ENCODE measurements at places on chromosomes 16 and 17.

- DNase-seq, result no peak
Observed at GRCh38 chr17:77461277-77462057, 320.7 kb downstream of the SEC14L1 start.

GRCh38 chr16:47475786-47476185 is 14.7 kb downstream of the PHKB start:
- DNase-seq, result no peak

- no peak for DNase-seq
Observed at GRCh38 chr16:3035972-3036725, 595 bp downstream of the BICDL2 start.

DNA sequence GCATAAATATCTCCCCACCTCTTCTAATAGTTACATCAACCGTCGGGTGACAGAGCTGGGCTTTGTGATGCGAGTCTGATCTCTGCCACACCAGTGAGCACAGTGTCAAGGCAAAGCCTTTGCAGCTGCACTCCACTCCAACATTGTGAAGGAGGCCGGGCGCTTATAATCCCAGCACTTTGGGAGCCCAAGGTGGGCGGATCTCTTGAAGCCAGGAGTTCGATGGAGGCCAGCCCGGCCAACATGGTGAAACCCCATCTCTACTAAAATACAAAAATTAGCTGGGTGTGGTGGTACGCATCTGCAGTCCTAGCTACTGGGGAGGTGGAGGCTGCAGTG is 18.9 kb downstream of the CYB5D2 start:
- no peak for DNase-seq

GRCh38 chr17:27367121-27367981 is 73.4 kb downstream of the WSB1 start:
- no peak for DNase-seq

DNA sequence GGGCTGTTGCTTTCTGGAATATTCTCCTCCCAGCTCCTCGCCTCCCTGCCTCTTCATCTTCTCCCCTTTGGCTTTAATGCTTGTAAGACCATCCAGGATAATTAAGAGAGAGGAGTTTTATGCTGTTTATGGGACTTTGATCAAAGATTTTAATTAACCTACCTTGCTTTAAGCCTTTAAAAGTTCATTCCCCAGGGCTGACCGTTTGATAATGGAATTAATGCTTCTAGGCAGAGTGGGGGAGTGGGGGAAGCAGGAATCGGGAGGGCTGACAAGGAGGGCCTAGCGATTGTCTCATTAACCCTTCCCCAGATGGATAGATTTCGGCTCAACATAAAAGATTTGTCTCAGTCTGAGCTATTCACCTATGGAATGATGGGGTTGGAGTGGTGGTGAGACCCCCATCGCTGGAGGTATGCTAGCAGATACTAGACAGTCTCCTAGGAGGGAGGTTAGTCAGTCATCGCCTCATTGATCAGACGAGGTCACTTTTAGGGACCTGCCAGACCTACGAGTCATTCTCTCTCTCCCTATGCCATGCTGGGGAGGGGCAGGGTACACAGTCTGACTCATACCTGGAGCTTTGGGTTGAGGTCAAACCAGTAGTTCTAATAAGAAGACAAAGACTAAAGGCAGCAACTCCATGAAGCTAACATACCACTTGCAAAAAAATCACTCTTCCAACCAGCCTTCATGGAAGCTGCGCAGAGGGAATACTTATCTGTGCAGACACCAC is 236.6 kb upstream of the NLRP1 start:
- DNase-seq, result no peak

DNA sequence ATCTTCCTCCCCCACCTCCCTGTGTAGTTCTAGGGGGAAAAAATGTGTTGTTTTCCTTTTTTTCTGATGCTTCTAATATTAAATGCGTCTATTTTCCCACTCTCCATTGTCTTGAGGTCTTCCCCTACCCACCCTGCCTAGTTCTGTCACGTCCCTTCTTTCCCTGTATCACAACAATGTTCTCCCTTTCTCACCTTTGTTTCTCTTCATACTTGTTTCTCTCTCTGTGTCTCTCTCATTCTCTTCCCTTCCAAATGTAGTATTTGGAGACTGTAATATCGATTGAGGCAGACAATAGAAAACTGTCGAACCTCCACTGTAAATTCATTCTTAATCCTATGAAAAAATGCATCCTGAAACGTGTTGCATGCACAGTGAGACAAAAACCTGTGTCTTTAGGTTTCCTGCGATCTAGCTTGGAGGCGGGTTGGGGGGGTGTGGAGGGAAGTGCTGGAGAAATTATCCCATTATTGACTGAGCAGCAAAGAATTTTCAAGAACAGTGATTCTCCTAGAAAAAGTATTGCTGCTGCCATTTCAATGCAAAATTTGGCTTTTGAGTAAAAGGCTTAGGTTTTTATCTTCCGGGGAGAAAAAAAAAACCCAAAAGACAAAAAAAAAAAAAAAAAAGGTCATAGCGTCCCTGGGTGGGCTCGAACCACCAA is 1.3 kb upstream of the PSMB3 start:
- DNase-seq, result no peak

DNA sequence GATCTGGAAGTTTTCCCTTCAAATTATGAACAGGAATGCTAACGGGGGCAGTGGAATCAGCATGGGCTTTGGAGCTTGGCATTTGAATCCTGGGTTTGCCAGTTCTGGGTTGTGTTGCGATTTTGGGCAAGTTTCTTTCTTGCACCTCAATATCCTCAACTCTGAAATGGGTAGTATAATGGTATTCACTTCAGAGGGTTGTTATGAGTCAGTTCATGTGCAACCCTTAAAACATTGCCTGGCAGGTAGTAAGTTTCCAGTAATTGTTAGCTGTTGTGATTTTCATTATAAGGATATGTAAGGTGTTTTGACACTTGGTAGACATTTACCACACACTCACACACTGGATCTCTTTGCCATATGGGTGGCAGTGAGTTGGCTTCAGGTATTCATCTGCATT is 33.4 kb downstream of the SNX29 start:
- no peak for DNase-seq

GRCh38 chr17:31580706-31581490 is 189.4 kb downstream of the RAB11FIP4 start:
- DNase-seq, result no peak

DNA sequence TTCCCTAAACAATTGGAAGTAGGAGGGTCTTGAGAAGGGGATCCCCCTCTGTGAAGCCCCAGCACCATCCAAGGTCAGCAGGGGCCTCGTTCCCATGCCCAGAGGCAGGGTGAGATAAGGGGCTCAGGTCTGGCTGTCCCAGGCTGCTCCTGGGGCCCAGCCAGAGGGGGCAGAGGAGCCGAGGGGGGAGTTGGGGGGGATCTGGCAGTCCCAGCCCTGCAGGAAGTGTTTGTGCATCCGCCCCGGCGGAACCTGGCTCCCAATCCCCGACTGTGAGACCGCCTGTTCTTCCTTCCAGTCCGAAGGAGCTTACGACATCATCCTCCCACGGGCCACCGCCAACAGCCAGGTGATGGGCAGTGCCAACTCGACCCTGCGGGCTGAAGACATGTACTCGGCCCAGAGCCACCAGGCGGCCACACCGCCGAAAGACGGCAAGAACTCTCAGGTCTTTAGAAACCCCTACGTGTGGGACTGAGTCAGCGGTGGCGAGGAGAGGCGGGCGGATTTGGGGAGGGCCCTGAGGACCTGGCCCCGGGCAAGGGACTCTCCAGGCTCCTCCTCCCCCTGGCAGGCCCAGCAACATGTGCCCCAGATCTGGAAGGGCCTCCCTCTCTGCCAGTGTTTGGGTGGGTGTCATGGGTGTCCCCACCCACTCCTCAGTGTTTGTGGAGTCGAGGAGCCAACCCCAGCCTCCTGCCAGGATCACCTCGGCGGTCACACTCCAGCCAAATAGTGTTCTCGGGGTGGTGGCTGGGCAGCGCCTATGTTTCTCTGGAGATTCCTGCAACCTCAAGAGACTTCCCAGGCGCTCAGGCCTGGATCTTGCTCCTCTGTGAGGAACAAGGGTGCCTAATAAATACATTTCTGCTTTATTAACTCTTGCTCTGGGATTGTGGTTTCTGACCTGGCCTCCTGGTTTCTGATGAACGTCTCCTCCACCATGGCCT is 14.9 kb downstream of the GPRC5C start:
- DNase-seq, result no peak

DNA sequence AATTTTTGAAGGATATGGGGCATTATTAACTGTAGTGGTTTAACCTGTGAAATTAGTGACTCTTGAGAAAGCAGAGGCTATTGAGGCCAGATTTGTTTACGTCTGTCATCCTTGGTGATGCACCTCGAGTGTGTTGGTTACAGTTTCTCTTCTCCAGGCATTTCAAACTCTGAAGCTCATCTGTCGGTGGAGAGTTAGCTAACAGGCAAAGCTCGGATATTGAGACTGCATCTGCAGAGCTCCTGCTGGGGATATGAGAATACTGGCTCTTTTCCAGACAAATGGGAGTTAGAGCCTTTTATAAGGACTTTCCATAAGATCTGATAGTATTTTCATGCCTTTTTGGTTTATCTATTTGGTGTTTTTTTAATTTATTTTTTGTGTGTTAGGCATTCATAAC is 6.7 kb downstream of the CLEC16A start:
- DNase-seq, result no peak

GRCh38 chr17:49381033-49381432 is 19.0 kb upstream of the ZNF652 start:
- DNase-seq, result no peak

- DNase-seq, result no peak
Observed at GRCh38 chr16:2422123-2422867, 7.0 kb upstream of the CCNF start.

DNA sequence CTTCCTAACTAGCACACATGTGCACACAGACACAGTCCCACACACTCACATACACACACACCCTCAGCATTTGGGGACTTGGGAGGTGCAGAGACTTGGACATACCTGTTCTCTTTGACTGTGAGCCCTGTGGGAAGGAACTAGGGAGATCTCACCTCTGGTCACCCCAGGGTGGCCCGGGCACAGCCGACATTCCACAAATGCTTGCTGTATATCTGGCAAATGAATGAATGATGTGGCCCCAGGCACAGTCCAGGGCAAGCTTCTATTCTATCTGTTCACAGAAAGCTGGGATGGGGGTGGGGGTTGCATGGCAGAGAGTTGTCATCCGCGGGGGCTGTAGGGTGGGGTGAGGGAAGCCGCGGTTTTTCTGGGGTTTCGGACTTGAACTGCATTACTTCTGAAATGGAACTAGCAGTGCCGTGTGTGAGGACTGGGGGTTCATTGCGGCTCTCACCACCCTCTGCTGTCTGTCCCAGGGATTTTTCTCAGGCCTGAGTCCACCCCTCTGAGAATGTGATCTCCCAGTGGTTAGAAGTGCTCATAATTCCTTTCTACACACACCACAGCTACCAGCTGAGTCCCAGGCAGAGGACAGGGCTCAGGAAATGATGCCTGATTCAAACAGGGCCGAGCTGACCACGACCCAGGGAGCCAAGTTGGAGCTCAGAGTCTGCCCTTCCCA is 3.3 kb upstream of the RIPOR1 start:
- no peak for DNase-seq

DNA sequence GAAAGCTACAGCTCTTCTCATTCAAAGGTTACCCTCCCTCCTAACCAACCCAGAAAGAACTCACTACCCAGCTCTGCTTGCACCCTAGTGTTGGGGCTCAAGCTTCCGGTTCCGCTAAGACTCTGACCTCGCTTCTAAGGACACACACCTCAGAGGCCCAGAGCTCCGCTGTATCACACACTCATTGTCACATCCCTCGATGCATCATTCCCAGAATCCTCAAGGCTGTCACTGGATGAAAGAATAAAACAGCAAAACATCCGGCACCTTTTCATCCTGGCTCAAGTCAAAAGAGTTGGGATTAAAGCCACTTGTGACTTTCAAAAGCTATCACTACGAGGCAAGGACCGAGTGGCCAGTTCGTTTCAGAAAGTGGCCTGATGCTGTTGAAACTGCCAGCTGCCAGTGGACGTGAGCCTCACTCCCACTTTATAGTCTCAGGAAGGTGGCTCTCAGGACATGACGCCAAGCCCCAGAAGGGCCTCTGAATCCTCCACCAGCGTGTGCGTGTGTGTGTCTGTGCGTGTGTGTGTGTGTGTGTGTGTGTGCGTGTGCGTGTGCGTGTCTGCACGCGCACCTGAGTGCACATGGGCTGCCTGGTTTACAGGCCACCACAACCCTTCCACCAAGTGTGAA is 29.0 kb downstream of the ZFHX3 start:
- no peak for DNase-seq

GRCh38 chr16:31527734-31528274 is at the start of gene AHSP:
AHSP (plus strand) TSS chr16:31527900; CDS start chr16:31528140, 240 bp downstream.
- DNase-seq, result no peak

- no peak for DNase-seq
Observed at GRCh38 chr17:81154961-81155360, 10.3 kb upstream of the PVALEF start.

DNA sequence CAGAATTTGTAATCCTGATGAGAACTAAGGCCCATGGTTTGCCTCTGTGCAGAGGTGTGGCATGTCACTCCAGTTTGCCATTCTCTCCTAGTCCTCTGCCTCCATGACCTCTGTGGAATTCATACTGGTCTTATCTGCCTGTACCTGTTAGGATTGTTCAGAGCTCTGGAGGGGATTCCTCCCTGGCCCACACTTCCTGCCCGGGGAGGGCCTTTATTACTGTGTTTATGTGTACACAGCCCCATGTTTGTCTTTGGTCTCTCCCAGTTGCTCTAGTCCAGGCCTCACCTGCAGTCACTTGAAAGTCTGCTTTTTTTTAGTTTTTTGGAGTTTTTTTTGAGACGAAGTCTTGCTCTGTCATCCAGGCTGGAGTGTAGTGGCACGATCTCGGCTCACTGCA is 36.4 kb downstream of the RHBDL3 start:
- no peak for DNase-seq

GRCh38 chr17:7673239-7673638 is 14.1 kb downstream of the TP53 start:
- no peak for DNase-seq

- no peak for DNase-seq
Observed at GRCh38 chr17:34822007-34822739, 139.1 kb downstream of the CCT6B start.

DNA sequence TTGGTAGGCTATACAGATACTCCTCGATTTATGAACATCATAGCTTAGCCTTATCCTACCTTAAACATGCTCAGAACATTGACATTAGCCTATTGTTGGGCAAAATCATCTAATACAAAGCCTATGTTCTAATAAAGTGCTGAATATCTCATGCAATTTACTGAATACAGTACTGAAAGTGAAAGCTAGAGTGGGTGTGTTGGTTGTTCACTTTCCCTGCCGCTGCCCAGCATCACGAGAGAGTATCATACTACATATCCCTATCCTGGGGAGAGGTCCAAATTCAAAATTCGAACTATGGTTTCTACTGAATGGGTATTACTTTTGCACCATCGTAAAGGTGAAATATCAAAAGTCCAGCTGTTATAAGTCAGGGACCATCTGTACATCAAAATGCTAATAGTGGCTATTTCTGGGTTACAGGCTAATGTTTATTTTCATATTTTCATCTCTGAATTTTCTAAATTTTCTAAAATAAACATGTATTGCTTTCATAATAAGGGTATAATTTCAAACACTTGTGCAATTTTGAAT is 54.5 kb downstream of the NACA2 start:
- DNase-seq, result no peak

GRCh38 chr16:81657224-81657623 is 121.9 kb upstream of the PLCG2 start:
- DNase-seq, result no peak

Data from activated naive CD4-positive, alpha-beta T cell (primary cell).